ENCODE measurements at places on chromosomes 13 and 19. TPM values are rescaled to one million over a fixed set of nuclear protein-coding genes. Genes with fewer than 3 reads are reported as not detected.

The C1QTNF9 gene
- 4.3 TPM for polyA plus RNA-seq

The MADCAM1 gene
- 0.04 TPM for polyA plus RNA-seq

The PSG2 gene
- not detected for polyA plus RNA-seq

The GTF2F1 gene
- 58.2 TPM for polyA plus RNA-seq

The PSG11 gene
- not detected for polyA plus RNA-seq

The SLC25A41 gene
- 1.4 TPM for polyA plus RNA-seq

The HS6ST3 gene
- polyA plus RNA-seq, result 0.27 TPM

The UNC13A gene
- polyA plus RNA-seq, result 0.19 TPM

The CCDC70 gene
- not detected for polyA plus RNA-seq

The EFNB2 gene
- 17.7 TPM for polyA plus RNA-seq

The ZNF681 gene
- 0.65 TPM for polyA plus RNA-seq

The SAFB gene
- polyA plus RNA-seq, result 48.9 TPM

The RNF225 gene
- not detected for polyA plus RNA-seq

The SPACA4 gene
- polyA plus RNA-seq, result not detected

The GAPDHS gene
- not detected for polyA plus RNA-seq

The ELSPBP1 gene
- not detected for polyA plus RNA-seq

The SYCN gene
- polyA plus RNA-seq, result not detected

The TNNI3 gene
- 3,704 TPM for polyA plus RNA-seq

The IFNL1 gene
- not detected for polyA plus RNA-seq

The GNG7 gene
- 22.5 TPM for polyA plus RNA-seq

The GIPC3 gene
- 1.2 TPM for polyA plus RNA-seq

The EIF3K gene
- polyA plus RNA-seq, result 761 TPM

The NDUFA7 gene
- polyA plus RNA-seq, result 393 TPM

The FBXO27 gene
- polyA plus RNA-seq, result 4.0 TPM

The ZNF304 gene
- 2.7 TPM for polyA plus RNA-seq

Data from heart left ventricle (tissue), 16 donors.